Chondrocyte (in vitro differentiated cells): ENCODE measurements at places on chromosomes 3 and 15. TPM values are rescaled to one million over a fixed set of nuclear protein-coding genes. Genes with fewer than 3 reads are reported as not detected.

LRRC34 gene
- 1.5 to 2.2 TPM (median 1.9 TPM) in 3 replicates for total RNA-seq

RETNLB gene
- not detected in 3 replicates for total RNA-seq

STRIT1 gene
- not detected in 3 replicates for total RNA-seq

TUSC7 gene
- total RNA-seq = not detected in 3 replicates

CX3CR1 gene
- total RNA-seq = 0.12 TPM in 1 of 3 replicates, not detected in the others
